ENCODE measurements at places on chromosomes 1 and 21.

DNA sequence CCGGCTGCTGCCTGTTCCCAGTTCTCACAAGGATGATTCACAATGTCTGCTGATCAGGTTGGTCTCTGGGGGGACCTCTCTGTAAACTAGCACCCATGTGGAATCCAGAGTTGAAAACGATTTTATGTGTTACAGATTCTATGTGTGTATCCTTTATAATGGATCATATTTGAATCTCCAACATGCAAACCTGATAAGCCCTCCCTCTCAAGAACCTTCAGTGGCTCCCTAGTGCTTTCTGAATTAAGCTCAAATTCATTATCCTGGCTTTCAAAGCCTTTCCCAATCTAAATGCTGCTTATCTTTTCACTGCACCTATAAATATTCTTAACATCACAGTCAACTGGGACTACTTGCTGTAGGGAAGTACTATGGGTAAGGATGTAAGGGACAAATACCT is 166.8 kb upstream of the USP24 start:
- no peak for DNase-seq

- no peak for DNase-seq
Observed at GRCh38 chr1:35585281-35585680, 12.2 kb downstream of the TFAP2E start.

GRCh38 chr1:21764615-21765423 is 18.1 kb downstream of the USP48 start:
- no peak for DNase-seq

DNA sequence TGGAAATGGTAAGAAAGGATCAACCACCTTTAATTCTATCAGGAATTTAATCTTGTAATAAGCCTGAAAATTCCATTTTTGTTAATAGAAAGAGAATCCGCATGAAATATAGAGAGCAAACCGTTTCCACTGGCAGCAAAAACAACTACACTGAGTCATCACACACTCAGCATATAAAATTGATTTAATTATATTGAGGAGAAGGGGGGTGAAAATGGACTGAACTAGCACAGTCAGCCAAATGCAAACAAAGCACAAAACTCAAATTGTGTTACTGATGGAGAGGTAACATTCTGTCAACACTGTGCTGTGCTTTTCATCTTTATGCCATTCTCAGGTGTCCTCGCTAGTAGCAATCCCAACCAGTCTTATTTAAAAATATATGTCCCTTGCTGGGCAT is 1583.9 kb downstream of the MRPL39 start:
- no peak for DNase-seq

- DNase-seq = no peak
Observed at GRCh38 chr1:44354268-44354839, 703 bp downstream of the ERI3 start.

GRCh38 chr1:38026592-38027200 is 14.2 kb downstream of the UTP11 start:
- no peak for DNase-seq

GRCh38 chr1:22328331-22329147 is 123.1 kb upstream of the ZBTB40 start:
- DNase-seq = peak; percentile 32

GRCh38 chr1:52296345-52296744 is 69.7 kb downstream of the CC2D1B start:
- no peak for DNase-seq

GRCh38 chr21:41360072-41360821 is 1.6 kb upstream of the MX2 start:
- DNase-seq = no peak

DNA sequence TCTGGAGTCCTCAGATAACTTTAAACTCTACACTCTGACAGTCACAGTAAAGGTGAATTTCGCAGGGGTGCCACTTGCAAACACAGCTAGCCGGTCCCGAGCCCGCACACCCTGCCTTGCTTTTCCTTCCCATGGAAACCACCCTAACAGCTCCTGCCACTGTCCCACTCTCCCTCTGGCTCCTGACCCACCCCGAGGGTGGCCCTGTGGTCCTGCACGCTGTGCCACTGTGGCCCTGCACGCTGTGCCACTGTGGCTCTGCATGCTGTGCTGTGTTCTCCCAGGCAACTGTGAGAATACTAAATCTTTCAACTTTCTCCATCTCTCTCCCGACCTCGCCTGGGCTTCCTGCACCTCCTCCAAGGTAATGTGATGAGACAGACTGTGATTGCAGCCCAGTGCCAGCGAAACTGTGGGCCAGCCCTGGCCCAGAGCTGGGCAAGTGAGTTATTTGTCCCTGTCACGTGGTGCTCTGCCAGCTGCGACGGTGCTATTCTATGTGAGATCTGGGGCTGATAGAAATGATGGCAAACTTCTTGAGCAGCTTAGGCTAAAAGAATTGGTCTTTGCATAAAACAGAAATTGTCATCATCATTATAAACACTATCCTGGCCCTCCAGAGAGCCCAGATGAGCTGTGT is 63.4 kb upstream of the TARBP1 start:
- peak; percentile 65 for DNase-seq

DNA sequence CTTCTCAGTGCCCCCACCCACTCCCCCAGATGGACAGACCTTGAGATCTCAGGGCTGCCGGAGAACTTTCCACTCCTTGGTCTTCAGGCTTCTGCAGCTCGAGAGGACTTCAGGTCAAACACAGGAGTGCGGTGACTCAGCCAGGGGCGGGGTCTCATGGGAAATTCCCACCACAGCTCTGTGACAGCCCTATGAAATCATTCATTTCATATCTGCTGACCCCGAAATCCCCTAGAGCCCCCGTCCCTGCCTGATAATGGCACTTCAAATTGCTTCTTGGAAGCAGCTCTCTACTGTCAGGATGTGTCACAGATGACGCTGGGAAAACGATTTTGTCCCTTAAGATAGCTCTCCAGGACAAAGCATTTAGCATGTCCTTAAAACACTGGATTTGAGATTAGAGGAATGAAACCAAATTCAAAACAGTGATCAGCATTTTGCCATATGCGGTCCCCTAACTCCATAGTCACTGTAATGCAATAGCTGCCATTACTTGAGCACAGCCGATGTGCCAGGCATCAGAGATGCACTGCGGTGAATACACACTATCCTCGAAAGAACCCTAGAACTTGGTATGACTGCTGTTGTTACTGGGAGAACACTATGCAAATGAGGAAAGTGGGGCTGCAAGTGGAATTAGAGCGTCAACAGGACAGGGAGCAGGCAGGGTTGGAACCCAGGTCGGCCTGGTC is at the start of gene TNFRSF9:
TNFRSF9 (minus strand) TSS at position 95 of the 692 bp plus-strand sequence. CDS start 845 bp downstream, outside the sequence.
- DNase-seq = no peak

DNA sequence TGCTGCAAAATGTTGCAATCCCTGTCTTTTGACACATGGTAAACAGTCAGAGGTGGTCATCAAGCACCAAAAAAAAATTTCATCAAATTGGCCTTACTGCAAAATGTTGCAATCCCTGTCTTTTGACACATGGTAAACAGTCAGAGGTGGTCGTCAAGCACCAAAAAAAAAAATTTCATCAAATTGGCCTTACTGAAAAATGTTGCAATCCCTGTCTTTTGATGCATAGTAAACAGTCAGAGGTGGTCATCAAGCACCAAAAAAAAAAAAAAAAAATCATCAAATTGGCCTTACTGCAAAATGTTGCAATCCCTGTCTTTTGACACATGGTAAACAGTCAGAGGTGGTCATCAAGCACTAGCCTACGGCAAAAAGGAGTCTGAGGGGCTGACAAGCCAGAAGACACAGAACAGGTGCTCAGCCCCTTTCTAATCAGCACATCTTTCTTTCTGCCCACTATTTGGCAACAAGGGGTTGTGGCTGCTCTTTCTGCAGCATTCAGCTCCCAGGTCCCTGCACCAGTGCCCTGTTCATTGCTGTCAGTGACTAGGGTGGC is 223.8 kb downstream of the KCNH1 start:
- DNase-seq = peak; percentile 50

Data from left lobe of liver (tissue), 2 donors.